Activated CD4-positive, alpha-beta T cell treated with anti-CD3 and anti-CD28 coated beads for 4 hours (primary cell): ENCODE measurements at places on chromosomes 12 and 14.

DNA sequence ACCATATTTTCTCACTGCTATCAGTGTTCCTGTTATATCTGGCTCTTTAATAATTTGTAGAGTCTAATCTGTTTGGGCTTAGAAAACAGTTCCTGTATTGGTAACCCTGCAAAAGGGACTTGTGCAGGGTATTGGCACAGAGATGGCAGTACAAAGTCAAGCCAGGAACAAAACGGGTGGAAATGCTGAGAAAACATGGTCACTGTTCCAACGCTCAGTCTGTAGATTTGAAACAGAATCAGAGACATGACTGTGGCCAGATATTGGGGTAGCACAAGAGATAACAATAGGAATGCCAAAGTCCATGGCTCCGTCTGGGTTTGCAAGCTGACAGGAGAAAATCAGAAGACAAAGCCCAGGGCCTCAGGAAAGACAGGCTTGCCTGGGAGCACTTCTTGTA is 290.7 kb upstream of the PDE3A start:
- DNase-seq: no peak

- no peak for DNase-seq
Measured at GRCh38 chr12:12726555-12727093, 9.5 kb downstream of the CDKN1B start.

- no peak for DNase-seq
Measured at GRCh38 chr12:7101694-7102131, 7.3 kb downstream of the C1RL start.

DNA sequence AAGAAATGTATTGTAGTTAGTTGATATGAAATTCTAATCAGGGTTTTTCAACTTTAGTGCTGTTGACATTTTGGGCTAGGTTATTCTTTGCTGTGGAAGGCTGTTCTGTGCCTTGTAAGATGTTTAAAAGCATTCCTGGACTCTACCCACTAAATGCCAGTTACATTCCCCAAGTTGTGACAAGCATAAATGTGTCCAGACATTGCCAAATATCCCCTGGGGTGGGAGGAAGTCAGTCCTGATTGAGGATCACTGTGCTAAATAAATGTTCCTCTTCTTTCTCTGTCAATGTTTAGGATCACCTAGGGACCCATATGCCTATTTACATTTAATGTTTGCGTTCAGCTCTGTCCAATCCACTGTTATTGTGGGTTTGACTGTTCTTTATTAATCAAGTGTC is 268.3 kb downstream of the TMTC2 start:
- DNase-seq: no peak

DNA sequence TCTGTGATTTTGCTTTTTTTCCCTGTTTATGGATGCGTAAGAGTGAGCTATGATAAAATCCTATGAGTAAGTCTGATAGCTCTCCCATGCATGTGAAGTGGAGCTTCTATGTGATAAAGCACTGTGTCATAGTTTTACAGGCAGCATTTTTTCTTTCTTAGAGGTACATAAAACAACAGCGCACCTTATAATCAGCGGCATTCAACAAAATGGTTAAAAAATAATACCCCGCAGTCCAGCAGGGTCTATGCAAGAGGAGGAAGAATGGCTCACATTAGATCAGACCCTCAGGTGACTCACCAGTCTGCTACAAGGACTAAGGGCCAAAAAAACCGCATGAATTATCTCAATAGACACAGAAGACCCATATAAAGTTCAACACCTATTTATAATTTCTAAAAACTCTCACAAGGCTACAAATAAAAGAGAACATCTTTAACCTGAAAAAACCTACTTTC is 33.0 kb upstream of the TMEM179 start:
- no peak for DNase-seq

DNA sequence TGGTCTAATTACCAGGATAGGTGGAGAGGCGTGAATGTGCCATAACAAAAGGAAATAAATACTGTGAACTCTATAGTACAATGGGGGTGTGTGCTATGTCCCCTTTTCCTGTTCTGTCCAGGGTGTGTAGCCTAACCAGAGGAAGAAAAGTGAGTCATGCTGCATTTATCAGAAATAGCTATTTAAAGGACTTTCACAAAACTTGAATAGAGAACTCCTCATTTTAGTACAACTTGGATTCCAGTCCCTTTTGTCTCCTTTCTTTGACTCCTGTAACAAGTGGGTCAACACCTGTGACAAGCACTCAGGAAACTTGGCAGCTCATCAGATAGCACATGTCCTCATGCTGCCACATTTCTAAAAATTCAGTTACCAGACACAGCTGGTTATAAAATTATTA is 123.4 kb downstream of the CCDC91 start:
- DNase-seq: no peak

DNA sequence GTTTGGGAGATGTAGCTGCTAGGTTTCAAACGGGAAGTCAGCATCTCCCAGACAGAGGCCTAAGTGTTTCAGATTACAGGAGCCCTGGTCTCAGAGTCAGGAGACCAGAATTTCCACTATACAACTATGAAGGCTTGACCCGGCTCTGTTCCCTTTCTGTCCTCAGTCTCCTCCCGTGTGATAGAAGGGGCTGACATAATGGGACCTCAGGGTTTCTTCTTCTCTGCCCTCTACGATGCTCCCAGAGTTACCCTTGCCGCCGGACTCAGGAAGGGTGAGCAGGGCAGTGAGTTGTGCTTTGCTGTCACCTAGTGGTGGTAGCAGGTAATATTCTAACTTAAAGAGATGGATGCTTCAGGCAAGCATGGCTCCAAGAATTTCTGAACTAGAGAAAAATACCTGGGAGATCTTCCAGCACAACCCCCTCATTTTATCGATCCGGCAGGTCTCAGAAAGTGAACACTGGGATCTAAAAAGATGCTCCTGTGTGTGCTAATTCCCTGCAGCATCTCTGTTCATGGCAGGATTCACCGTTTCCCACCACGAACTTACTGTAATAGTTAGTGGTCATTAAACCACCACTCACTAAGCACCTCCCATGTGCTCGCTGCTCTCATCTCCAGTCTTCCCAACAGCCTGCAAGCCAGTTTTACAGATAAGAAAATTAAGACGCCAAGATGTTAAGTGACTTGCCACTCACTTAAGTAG is 84.4 kb downstream of the VWF start:
- DNase-seq: peak; percentile 39

DNA sequence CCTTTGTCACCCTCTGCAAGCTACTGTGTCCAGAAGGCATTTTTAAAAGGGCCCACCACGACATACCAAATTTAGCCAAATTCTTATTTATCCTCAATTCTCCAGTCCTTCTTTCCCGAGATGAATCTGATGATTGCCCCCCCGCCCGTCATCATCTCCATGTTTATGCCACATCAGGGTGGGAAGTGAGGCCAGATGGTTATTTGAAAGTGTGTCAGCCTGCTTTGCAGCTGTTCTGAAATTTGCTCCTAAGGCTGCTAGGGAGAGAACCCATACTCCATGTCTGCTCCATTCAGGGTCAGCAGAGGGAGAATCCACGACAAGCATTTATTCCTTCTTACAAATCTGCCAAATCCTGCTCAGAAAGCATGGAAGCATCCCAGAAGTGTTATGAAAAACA is 337.8 kb downstream of the ADAMTS20 start:
- no peak for DNase-seq

- DNase-seq: no peak
Measured at GRCh38 chr14:23130871-23131270, 11.8 kb upstream of the CEBPE start.

GRCh38 chr14:66395300-66395699 is 90.9 kb upstream of the CCDC196 start:
- no peak for DNase-seq

DNA sequence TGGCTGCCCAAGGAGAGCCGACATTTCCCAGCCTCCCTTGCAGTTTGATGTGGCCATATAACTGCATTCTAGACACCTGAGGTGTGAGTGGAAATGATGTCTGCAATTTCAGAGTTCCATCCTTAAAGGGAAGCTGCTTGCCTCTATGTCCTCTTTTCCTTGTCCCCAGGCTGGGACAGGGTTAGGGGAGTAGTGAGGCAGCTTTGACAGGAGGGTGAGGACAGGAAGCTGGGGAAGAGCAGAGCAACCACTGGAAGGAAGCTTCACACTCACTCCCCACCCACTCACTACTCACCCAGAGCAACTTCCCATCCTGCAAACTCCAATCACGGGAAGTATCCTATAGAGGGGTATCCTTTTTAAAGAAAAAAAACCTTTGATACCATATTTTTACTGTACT is 28.9 kb upstream of the LTA4H start:
- no peak for DNase-seq

GRCh38 chr12:3038166-3038565 is 39.0 kb upstream of the TSPAN9 start:
- DNase-seq: no peak

- DNase-seq: no peak
Measured at GRCh38 chr12:40207551-40207950, 17.2 kb upstream of the LRRK2 start.

DNA sequence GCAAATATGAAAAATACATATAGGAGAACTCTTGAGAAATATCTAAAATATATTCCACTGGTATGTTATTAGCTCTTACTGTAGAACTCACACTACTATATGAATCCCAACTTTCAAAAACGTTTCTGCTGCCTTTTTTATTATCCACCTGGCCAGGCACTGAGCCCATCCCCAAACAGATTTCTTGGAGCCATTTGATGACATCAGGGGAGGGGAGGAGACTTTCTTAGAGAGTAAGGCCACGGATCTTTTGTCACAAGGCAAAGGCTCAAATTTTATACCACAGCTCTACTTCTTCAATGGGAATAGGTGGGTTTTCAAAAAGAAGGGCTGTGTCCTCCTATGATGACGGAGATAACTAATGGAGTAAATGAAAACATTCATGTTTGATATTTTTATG is 83.0 kb downstream of the SLC25A21 start:
- DNase-seq: no peak

- no peak for DNase-seq
Measured at GRCh38 chr12:52796839-52797528, 1.1 kb upstream of the KRT3 start.

- DNase-seq: no peak
Measured at GRCh38 chr12:117120787-117121186, 21.6 kb upstream of the TESC start.

GRCh38 chr12:110579535-110580253 is 3.4 kb downstream of the PPTC7 start:
- no peak for DNase-seq

- no peak for DNase-seq
Measured at GRCh38 chr12:132544080-132544397, 54.1 kb downstream of the FBRSL1 start.

DNA sequence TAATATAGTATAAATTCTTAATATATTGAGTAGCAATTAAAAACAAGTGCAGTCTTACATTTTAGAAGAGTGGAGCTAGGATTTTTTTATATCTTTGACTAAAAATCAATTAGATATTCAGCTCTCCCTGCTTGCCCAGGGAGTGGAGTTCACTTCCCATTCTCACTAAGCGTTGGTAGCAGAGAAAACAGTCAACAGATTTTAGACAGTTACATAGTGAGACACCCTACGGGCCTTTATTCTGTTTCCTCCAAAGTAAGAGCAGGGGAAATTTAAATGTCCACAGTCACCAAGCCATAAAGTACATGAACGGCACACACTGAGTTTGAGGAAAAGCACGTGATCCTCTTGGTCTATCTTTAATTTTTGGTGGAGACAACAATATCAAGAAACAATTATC is 131.6 kb upstream of the PLEKHG7 start:
- no peak for DNase-seq

GRCh38 chr14:102278631-102278935 is 26.4 kb downstream of the MOK start:
- DNase-seq: no peak

GRCh38 chr12:48424644-48425043 is 47.7 kb upstream of the ANP32D start:
- no peak for DNase-seq

GRCh38 chr12:54227376-54227775 is 38.6 kb upstream of the SMUG1 start:
- DNase-seq: no peak

GRCh38 chr12:78338054-78338785 is 507.5 kb downstream of the NAV3 start:
- DNase-seq: no peak

DNA sequence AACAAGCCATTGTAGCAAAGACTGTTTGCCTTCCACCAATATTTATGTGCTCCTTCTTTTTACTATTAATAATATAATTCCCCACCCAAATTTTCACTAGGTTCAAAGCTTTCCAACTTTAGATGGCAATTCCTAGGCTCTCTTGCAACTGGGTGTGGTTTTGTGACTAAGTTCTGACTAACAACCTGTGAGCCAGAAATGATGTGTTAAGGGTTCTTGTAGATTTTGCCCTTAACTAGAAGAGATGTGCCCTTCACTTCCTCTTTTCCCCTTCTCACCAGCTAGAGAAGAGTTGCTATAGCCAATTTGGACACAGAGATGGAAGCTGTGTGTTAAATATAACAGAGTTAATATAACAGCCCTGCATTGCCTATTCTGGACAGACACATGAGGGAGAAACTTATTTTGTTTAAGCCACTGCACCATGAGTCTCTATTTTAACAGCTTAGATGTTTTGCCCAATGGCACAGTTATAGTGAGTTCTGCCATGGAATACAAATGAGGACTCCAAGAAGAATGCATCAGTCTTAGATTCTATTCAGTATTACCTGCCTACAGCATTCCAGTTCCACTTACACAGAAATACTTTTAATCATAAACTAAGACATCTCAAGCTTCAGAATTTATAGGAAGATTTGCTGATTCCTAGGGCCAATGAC is 216.2 kb downstream of the DUSP6 start:
- DNase-seq: no peak

DNA sequence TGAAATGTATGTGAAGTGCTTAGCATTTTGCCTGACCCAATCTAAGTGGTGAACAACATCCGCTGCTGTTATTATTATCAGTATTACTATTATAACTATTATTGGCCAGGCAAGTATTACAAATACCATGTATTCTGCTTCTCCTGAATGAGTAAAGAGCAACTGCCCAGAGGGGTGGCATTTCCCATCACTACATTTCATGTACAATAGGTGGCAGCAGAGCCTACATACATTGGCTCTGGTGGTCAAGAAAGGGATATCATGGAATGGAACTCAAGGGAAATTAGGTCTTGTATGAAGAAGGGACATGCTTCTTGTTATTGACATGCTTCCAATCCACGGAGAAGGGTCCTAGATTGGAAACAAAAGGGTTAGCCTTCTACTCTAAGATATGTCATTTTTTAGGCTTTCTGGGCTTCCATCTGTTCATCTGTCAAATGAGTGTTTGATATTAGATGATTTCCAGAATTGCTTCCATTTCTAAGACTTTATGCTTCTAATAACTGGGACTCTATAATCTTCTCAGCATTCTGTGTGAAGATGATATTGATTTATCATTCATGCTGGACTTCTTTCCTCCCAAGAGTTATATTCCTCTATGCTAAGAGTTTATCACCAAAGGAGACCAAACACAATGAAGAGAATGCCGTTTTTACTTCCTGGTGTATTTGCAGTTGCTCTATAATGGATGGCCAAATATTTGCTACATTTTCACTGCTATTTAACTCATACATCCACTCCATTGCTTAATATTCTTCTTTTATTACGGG is 239.1 kb downstream of the SSPN start:
- no peak for DNase-seq
